ENCODE measurements at places on chromosomes 16 and 17. TPM values are rescaled to one million over a fixed set of nuclear protein-coding genes. Genes with fewer than 3 reads are reported as not detected.

Gene C1QTNF8
- not detected for polyA plus RNA-seq

Gene IGF2BP1
- under 0.01 TPM for polyA plus RNA-seq

Gene FTO
- 16.3 TPM for polyA plus RNA-seq

Gene TNK1
- polyA plus RNA-seq, result 12.1 TPM

Gene SCN4A
- polyA plus RNA-seq, result 0.05 TPM

Gene PDF
- 7.9 TPM for polyA plus RNA-seq

Gene ANKFN1
- polyA plus RNA-seq, result not detected

DNA sequence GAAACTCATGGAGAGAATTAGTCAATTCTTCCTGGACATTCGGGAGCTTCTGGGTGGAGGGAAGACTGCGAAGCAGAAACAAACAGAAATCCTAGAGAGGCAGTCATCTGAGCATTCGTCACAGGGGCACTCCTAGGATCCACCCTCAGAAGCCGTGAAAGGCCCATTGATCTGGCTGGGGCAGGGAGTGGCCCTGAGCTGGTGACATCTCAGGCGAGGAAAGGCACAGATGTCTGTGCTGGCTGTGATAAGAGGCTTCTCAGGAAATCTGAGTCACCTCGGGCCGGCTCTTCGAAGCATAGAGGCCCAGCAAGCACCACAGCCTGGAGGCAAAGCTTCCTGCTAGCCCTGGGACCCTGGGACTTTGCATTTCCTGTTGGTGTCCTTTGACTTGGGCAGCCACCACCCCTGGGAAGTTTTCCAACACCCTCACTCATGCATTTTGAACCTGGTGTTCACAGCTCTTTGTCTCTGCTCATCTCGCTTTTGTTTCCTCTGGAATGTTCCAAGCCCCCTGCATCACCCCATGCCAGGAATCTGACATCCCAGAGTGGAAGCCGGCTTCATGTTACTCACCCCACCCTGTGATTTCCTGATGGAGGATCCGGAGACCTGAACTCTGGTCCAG lies 23.3 kb upstream of the CDRT4 start:
- no peak for DNase-seq

GRCh38 chr17:58375811-58376210 lies 23.8 kb upstream of the SUPT4H1 start:
- DNase-seq, result no peak

GRCh38 chr16:82874672-82875071 lies 247.9 kb downstream of the CDH13 start:
- DNase-seq, result no peak

DNA sequence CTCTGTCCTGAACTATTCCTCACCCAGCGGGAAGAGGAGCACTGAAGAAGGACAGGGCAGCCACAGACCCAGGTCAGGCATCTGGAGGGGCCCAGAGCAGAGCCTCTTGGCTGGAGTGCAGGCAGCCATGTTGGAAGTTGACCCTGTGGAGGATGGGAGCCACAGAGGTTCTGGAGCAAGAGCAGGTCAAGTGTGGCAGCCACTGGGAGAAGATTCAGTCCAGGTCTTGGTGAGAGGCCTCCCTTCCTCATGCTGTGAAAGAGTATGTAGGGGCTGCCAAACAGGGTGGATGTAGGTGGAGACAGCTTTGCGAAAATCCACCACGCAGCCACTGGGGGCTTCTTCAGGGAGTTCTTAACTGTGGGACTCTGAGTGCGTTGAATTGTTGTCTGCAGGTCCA lies 590 bp upstream of the CD79B start:
- no peak for DNase-seq

DNA sequence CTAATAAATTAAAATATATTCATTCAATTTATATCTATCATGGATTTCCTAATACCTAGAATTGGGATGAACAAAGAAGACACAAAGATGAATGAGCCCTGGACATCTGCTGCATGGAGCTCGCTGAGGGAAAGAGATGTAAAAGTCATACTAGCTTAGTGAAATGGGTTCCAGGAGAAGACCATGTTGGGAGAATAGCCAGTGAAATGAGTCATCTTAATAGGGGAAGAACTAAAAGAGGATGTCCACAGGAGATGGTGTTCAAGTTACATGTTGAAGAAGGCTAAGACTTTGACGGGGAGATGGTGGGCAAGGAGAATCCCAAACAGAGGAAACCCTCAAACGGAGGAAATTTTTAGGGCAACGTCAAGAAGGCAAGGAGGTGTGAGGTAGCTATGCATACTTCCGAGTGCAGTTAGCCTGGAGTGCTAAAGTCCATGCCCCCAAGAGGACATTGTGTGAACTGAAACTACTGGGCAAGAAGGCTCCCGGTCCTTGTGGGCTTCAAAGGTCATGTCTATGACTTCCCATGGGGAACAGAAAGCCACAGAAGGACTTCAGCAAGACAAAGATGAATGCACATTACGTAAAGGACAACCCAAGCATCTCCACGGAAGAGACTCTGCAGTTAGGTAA lies 220.5 kb upstream of the CDH11 start:
- no peak for DNase-seq

- DNase-seq, result no peak
These were observed 593 bp downstream of the GFER start for GRCh38 chr16:1984347-1985225.

Measured in stomach (tissue), 19 donors.